ENCODE measurements at places on chromosomes 7 and 10.

- no peak for DNase-seq
Observed at GRCh38 chr7:102985176-102985783, 72.5 kb downstream of the LRRC17 start.

DNA sequence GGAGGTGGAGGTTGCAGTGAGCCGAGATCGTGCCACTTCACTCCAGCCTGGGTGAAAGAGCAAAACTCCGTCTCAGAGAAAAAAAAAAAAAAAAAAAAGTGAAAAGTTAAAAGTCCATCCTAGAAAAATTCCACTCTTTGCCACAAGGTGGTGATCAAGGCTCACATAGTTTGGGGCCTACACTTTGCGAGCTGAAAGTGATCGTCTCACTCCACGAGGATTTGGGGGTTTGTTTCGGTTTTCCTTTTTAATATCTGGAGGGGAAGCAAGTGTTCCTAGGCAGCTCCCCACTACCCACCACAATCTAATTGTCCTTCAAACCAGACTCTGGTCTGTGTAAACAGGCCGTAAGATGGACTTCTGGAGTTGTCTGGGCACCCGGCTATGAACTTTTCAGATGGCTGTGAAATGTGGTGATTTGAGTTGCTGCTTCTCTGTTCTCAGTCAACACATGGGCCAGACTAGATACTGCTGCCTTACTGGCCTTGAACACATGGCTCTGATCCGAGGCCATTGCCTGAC is 27.1 kb downstream of the PRLHR start:
- peak; percentile 76 for DNase-seq

DNA sequence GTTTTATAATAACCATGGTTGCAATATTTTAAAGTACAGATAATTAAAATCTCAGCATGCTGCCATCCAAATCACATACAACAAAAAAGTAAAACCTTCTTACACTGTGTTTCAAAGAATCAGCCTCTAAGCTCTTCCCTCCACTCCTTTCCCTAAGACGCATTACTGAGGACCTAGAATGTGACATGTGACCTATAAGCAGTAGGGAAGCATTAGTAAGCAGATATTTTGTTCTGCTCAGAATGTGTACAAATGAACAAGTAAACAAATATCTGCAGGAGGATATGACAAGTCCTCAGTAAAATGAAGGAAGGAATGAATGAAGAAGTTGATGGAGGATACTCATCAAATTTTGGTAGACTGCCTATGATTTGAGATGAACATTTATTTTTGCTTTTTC is 49.1 kb downstream of the RAB11FIP2 start:
- no peak for DNase-seq

- DNase-seq: no peak
Observed at GRCh38 chr7:51318886-51319579, 2.4 kb upstream of the COBL start.

GRCh38 chr7:69796416-69796815 is 198.1 kb downstream of the AUTS2 start:
- DNase-seq: no peak

- no peak for DNase-seq
Observed at GRCh38 chr10:35420044-35420443, 83.7 kb downstream of the CCNY start.

- DNase-seq: no peak
Observed at GRCh38 chr7:6365451-6365850, 82.3 kb downstream of the DAGLB start.

- DNase-seq: no peak
Observed at GRCh38 chr10:120115959-120116358, 223.4 kb downstream of the SEC23IP start.

GRCh38 chr7:54877683-54878082 is 118.7 kb upstream of the SEC61G start:
- no peak for DNase-seq

- DNase-seq: peak; percentile 16
Observed at GRCh38 chr10:78656417-78657162, 412.2 kb upstream of the ZMIZ1 start.

GRCh38 chr7:81690251-81690650 is 79.6 kb downstream of the HGF start:
- DNase-seq: peak; percentile 31

- DNase-seq: peak; percentile 29
Observed at GRCh38 chr10:126247446-126247975, 140.8 kb downstream of the ADAM12 start.

- DNase-seq: no peak
Observed at GRCh38 chr10:119896061-119896655, 3.6 kb downstream of the SEC23IP start.

DNA sequence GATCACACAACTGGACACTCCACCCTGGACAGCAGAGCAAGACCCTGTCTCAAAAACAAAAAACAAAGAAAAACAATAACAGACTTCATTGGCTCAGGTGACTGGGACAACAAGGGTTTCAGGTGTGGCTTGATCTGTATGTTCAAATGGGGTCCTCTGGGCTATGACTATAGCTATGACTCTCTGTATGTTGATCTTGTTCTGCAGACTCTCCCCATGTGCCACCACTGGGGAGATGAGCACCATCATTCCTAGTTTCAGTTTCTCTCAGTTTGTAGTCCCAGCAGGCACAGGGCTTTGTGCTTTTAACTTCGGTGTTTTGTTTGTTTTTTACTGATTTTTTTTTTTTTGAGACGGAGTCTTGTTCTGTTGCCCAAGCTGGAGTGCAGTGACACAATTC is 53.8 kb downstream of the SUFU start:
- DNase-seq: no peak

DNA sequence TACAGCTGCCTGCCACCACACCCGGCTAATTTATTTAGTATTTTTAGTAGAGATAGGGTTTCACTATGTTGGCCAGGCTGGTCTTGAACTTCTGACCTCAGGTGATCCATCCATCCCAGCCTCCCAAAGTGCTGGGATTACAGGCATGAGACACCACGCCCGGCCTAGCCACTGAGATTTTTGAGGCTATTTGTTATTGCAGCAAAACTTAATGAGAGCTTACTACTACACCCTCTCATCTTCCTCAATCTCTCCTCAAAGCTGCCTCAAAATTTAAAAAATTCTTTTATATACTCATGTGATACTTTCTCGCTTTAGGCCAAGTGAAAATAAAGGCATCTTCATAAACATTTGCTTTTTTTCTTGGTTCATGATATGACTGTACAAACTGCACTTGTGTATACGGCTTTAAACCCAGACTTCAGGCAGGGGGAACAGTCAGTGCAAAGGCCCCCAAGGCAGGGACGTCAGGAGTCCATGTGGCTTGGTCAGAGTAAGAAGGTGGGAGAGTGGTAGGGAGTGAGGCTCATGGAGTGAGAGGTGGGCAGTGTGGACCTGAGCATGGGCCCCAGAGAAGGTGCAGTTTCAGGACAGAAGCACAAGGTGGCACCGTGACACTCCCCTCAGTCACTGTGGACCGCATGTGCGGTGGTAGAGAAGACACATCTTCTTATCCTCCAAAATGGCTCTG is 55.5 kb downstream of the SYPL1 start:
- DNase-seq: peak; percentile 81

DNA sequence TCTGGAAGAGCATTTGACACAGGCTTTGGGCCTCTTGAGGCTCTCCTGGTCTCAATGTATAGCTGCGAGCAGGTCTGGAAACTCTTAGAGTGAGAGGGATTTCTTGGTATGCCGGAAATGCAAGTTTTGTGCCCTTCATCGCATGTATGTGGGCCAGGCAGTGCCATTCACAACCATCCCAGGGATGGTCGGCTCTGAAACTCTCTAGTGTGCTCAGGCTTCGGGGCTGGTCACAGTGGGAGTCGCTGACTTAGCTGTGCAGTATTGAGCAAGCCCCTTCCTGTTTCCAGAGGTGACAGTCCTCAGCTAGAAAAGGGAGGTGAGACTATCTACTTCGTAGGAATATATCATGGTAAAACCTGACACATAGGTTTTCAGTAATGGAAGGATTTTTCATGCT is 2.0 kb upstream of the AOAH start:
- DNase-seq: no peak

DNA sequence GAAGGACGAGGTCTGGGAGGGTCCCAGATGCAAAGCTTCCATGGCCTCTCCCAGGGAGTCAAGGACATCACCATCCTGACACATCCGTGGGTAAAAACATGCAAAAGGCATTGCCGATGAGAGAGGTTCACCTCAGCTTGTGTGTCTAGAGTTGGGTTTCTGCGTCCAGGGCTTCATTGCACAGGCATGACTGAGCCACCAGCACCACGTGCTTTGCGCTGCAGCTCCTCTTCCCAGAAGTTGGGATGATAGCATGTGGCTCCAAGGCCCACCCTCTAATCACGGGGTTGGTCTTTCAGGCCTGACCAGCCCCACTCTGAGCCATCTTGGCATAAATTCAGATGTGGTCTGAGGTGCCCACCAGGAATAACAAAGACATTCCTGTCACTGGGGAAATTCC is 7.1 kb upstream of the RASGEF1A start:
- no peak for DNase-seq

- no peak for DNase-seq
Observed at GRCh38 chr7:12737836-12738235, 50.4 kb downstream of the ARL4A start.

GRCh38 chr7:133618970-133619369 is 366.1 kb downstream of the EXOC4 start:
- no peak for DNase-seq

DNA sequence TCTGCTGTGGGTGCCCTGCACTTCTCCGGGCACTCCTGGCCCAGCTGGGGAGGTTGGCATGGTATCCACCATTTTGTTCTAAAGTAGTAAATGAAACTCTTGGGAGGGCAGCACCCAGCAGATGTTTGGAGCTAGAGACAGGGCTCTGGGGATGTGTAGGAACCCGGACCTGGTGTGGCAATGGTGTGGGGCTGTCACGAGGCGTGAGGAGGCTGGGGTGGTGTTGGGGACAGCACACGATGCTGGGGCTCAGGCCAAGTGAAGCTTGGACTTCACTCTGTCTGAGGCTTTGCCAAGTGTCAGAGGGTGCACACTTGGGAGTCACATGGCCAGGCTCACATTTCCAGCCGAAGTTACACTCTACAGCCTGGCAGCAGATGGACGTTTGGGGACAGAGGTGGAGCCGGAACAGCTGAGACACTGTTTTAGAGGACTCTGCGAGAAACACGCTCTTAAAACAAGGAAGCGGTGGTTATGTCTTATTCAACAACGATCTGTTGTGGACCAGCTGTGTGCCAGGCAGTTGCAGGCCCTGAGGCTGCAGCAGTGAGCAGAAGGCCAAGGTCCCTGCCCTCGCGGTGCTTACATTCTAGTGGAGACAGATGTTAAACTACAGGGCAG is 118.2 kb downstream of the CUX1 start:
- DNase-seq: no peak

GRCh38 chr7:134866617-134867016 is 87.2 kb downstream of the CALD1 start:
- DNase-seq: no peak

- DNase-seq: no peak
Observed at GRCh38 chr7:155360495-155361345, 63.0 kb downstream of the INSIG1 start.

GRCh38 chr10:78581133-78581694 is 487.6 kb upstream of the ZMIZ1 start:
- DNase-seq: no peak

DNA sequence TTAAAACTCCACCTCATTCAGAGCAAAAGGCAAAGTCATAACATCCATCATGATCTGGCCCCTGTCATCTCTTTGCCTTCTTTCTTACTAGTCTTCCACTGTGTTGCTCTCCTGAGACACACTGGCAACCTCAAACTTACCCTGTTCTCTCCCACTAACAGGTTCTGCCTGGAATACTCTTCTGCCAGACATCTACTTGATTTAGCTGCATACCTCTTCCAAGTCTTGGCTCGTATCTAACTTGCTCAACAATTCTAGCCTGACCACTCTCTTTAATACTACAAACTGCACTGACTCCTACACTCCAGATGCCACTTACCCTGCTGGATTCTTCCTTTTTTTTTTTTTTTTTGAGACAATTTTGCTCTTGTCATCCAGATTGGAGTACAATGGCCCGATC is 167.0 kb upstream of the MTPN start:
- no peak for DNase-seq

- no peak for DNase-seq
Observed at GRCh38 chr7:12741951-12742575, 54.6 kb downstream of the ARL4A start.

GRCh38 chr10:31974434-31975124 is 45.9 kb upstream of the ARHGAP12 start:
- DNase-seq: no peak

DNA sequence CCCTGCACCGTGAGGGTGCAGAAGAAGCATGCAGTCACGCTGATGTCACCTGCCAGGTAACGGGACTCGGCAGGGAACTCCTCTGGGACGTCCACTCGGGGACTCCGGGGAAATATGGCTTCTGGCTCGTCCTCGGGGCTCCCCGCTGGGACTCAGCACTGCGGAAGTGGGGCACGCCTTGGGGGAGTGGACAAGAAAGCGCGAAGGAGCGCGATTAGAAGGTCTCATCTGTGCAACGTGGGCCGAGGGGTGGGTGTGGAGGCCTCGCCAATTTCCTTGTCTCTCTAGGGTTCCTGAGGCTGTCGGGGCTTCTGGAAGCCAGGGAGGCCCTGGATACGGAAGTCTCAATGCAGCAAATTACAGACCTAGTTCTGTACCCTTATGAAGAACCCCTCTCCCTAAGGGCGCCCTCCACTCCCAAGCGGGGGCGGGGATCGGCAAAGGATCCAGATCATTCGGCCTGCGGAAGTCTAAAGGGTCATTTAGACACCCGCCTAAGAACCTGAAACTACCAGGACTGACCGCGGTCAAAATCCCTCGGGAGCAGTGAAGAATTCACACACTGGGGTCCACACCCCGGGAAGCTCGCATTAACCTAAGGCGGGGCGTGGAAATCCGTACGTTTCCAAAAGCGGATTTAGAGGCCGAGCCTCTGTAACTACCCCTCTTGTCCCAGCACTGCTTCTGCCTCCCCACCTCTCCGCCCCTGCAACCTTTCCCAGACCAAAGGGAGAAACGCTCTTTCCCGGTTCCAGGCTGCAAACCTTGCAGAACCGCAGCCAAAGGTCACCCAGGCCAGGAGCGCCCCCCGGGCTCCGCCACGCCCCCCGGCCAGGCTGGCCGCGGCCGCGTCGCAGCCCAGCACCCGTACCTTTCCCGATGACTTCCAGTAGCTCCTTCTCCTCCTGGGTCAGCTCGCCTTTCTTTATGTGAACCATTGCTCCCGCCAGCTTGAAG is 640 bp downstream of the ANKMY2 start:
- peak; percentile 69 for DNase-seq

- no peak for DNase-seq
Observed at GRCh38 chr7:66800591-66800990, 60.1 kb downstream of the RABGEF1 start.

Data from iPS-NIHi11 (cell line).